ENCODE measurements at places on chromosomes 12 and 14.
A peak's percentile ranks its signal among the peaks of the same experiment; 100 is the strongest.

- DNase-seq: no peak
These were observed 5.8 kb downstream of the FBRSL1 start for GRCh38 chr12:132495629-132496357.

- DNase-seq: no peak
These were observed 23.6 kb upstream of the TMEM260 start for GRCh38 chr14:56555921-56556570.

GRCh38 chr12:114451657-114452056, 45.7 kb upstream of the TBX5 start:
- DNase-seq: no peak

- DNase-seq: no peak
These were observed 84.1 kb upstream of the TMTC1 start for GRCh38 chr12:29867823-29868222.

- no peak for DNase-seq
These were observed 21.9 kb downstream of the CCDC91 start for GRCh38 chr12:28212182-28212581.

GRCh38 chr12:49092086-49092815, 2.4 kb downstream of the DHH start:
- no peak for DNase-seq

DNA sequence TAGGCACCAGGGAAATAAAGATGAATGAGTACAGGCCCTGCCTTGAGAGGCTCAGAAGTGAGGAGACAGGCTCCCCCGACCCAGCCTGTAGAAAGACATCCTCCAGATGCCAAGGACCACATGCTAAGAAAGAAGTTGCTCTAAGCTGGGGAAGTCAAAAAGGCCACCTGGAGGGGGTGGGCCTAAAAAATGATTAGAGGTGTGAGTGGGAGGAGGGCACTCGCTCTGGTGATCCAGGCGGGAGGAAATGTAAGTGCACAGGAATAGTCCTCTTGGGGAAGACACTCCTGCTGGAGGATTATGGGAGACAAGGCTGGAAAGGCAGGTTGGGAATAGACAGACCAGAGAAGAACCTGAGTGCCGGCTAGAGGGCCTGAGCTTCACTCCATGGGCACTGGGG, 32.2 kb downstream of the SMUG1 start:
- DNase-seq: no peak

DNA sequence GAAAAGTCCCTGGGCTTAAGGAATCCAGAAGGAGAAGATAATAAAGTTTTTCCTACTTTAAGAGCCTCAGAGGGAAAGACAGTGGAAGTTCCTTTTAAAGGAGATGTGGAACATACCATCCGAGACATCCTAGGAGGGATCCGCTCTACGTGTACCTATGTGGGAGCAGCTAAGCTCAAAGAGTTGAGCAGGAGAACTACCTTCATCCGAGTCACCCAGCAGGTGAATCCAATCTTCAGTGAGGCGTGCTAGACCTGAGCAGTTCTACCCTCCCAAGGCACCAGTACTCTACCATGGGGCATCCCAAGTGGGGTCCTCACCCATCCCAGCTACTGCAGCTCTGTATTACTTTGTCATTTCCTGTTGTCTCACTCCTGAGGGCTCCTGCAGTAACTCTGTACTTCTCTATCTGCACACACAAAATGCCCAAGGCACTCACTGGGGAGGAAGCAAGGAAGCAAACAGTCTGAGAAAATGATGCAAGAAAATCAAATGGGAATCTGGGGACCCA, 3.8 kb downstream of the TINF2 start:
- DNase-seq: no peak

DNA sequence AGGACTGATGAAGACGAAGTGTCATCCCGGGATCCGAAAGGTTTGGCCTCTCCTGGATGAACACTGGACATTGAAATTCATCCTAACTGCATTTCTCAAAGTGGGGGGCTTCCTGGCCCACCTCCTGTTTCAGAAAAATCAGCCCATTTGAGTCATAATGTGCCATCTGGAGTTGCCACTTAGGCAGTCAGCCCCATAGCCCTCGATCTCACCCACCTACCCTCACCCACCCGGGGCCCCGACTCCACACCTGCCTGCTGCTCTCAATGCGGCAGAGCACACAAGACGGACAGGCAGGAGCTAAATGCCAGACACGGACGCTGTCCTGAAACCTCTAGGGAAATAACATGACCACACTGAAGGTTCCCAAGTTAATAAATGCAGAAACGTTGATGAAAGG, 12.6 kb downstream of the DLK1 start:
- no peak for DNase-seq

DNA sequence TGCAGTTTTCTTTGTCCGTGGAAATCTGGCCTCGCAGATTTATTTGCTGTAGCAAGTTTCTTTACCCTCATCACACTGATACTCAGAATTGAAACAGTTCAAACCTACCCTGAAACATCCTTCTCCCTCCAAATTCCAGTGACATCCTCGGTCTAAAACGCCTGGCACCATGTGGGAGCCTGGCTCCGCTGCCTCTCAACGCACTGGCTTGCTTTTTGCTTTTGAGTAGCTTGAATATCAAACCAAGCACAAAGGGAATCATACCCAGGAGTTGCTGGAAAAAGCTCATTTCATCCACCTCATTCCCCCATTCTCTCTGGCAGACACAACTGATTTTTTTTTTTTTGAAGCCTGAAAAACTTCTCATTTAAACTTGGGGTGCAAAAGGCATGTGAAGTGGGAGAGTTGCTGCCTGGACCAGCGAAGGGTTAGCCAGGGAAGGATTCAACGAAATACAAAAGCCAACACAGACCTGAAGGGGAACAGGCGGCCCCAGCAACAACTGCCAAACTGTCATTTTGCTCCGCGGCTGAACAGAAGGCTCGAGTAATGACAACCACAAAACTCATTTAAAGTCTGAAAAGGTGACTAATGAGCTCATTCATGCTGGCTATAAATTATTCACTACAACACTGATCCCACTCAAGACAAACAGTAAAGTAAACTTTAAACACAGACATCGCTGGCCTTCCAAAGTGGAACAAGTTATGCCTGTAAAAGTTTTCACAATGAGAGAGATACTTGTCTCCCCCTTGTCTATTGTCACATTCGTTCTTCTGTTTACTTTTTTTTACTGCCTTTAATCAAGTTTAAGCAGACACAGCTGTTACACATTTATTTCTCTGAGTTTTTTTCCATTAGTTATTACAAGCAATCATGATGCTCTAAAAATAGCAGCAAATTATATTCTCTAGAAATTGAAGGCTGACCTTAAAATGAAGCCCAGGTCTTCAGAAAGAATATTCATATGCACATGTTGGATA, 12.5 kb upstream of the FOXN3 start:
- DNase-seq: no peak

DNA sequence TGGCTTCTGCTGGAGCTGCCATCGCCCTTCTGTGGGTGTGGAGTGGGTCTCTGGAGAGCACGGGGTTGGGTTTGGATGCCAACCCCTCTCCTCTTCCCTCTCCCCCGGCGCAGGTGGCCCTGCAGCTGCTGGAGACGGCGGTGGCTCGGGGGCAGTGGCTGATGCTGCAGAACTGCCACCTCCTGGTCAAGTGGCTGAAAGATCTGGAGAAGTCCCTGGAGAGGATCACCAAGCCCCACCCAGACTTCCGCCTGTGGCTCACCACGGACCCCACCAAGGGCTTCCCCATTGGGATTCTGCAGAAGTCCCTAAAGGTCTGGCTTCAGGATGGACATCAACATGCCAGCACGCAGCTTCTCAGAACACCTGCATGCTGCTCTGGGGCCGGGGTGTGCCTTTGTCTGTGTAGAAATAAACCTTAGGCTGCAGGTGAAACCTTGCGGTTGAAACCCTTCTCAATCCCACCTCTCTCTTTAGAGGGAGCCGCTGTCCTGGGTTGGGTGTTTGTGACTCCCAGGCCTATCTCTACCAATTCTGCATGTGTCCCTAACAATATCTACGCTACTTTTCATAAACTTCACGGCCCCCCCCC, 44.3 kb downstream of the CCDC92 start:
- no peak for DNase-seq

- peak; percentile 10 for DNase-seq
These were observed 704 bp downstream of the ATP2B1 start for GRCh38 chr12:89707703-89708564.

- no peak for DNase-seq
These were observed 612.0 kb downstream of the FLRT2 start for GRCh38 chr14:86141966-86142365.

DNA sequence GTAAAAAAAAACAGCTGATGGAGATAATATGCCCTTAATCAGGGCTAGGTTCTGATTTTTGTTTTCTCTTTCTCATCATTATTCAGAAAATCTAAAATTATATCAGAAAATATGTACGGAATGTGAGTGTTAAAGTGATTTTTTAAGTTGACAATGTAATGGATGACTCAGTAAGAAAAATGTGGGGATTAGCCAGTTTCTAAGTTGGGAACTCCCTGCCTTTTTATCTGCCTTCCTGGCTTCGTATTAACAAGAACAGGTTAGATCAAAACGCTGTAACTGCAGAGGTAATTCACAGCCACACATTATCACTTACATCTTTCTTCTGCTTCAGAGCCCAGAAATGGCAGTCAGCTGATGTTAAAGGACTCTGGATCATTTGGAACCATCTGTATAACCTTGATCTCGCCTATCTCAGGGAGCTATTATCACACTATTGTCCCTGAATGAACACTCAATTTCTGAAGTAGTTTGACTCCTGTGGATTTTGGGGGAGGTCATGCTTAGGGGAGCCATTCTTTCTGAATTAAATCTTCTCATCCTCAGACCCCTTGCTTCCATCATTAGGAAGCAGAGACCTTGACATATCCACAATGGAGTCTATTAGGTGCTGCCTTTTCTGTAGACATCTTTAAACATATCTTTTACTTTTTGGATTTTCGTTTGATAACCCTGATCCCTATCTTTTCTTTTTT, 135.7 kb upstream of the SLC16A7 start:
- DNase-seq: no peak

DNA sequence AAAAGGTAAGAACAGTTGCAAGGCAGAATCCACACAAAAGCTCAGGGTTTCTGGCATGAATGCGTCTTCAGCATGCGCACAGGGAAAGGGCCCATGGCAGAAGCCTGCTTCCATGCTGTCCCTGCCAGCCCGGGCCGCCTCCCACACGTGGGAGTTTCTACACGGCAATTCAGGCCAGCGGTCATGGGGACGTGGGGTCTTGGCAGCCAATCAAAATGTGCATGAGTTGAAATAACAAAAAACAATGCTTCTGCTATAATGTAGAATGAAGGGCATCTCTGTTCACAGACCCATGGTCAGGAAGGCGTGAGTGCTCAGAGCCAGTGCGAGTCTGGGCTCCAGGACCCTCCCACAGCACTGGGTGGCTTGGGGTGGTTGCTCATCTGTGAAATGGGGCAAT, 28.6 kb downstream of the AMN start:
- DNase-seq: no peak

DNA sequence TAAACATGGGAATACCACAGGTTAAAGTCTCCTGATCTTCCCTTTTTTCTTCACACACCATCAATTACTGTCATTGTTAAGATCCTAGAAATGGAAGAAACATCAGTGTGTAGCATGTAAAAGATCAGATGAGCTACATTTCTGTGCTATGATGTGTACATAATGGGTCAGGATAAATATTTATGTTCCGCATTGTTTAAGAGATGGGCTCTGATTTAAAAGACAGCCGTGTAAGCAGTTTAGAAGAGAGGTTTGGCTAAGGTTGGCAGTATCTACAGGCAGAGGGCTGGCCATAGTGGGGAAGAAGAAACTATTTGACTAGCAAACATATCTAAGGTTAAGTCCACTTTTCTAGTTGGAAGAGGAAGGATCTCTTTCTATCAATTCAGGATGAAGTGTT, 49.4 kb downstream of the LRRC9 start:
- DNase-seq: no peak

DNA sequence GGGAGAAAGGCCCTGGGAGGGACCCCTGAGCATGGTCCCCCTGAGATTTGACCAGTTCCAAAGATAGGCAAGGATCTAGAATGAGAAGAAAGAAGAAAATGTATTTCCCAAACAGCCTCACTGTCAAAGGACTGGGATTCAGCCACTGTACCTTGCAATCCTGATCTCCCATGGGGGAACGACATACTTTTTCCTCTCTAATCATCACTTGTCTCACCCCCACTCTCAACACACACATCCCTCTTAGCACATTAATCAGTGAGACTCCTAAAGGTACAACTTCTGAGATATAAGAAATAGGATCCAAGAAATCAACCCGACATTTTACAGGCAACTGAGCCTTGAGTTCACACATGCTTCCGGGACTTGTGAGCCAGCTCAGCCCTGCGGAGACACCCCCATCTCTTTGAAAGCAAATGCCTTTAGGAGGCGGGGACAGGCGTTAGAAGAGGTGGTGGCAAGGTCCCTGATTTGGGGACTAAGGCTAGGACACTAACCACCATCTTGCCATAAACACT, 1.4 kb downstream of the MAP3K9 start:
- DNase-seq: no peak

Data from stimulated activated CD8-positive, alpha-beta memory T cell treated with anti-CD3 and anti-CD28 coated beads, Interleukin-15, amount 100 ng/mL, for 24 hours (primary cell).